Activated T-helper 2 cell treated with anti-CD3 and anti-CD28 coated beads, Interferon-gamma antibody, Interleukin-2, Interleukin-4, amounts not matched to agents 10 μg/mL and 5 μg/mL and 100 μg/mL, durations not matched to agents 14 hours and 24 hours and 36 hours (primary cell): ENCODE measurements at places on chromosomes 2 and 18.

GRCh38 chr2:71674158-71674851 lies 220.9 kb downstream of the DYSF start:
- DNase-seq = no peak

GRCh38 chr2:105299290-105299689 lies 30.2 kb downstream of the TGFBRAP1 start:
- no peak for DNase-seq

DNA sequence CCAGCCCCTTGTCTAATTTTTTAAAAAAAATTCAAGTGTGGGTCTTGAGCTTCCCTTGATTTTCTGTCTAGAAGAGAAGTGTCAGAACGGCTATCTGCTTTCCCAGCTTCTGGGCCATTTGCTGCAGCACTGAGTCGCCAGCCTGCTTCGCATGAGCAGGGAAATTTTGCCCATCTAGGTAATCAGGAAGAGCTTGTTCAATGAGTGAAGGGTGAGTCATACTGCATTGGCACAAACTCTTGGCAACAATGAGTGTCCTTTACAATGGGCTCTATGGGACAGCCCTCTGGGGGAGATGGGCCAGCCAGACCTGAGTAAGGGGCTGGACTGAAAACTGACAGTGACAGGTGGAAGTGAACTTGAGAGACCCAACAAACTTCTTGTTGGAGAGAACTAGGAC lies 2.4 kb upstream of the RNF144A start:
- no peak for DNase-seq

DNA sequence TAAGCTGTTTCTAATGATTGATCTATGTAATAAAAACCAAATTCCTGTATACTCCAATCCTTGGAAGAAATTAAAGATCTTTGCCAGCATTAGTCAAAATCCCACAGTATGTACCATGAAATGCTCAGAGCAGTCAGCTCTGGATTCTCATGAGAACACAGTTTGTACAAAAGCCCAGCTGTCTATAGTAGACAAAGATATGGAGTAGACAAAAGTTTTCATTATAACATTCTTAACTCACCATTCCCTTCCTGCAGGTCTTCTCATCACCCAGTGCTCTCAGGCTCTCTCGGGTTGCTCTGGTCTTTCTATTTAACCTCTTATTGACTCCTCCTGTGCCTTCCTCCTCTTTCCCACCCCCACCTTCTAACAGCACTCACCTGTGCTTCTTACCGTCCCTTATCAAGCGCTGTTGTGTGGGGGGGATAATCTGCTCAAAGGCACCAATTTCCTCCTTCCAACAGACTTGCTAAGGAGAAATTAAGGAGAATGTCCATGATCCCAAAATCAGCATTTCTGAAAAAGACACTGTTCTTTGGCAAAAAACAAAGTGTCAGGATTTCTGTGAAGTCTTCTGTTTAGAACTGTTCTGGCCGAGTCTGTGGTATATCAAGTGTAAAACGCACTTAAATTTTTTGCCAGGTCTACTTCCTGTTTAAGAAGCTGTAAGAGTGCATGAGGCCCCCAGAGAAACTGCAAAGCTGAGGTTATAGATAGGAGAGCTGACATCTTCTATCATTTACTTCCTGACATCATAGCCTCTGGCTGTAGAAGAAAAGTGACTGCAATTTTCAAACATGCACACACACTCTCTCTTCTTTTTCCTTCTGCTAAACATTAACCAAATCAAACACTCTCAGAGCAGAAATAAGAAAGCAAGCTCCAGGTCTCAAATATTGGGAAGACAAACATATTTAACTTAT lies 144.1 kb downstream of the EVA1A start:
- no peak for DNase-seq

GRCh38 chr2:59528525-59528924 lies 1024.9 kb downstream of the BCL11A start:
- DNase-seq = no peak

GRCh38 chr18:48342581-48342980 lies 66.6 kb downstream of the ZBTB7C start:
- no peak for DNase-seq

- DNase-seq = no peak
These were observed 2.3 kb upstream of the NBAS start for GRCh38 chr2:15563227-15564100.

DNA sequence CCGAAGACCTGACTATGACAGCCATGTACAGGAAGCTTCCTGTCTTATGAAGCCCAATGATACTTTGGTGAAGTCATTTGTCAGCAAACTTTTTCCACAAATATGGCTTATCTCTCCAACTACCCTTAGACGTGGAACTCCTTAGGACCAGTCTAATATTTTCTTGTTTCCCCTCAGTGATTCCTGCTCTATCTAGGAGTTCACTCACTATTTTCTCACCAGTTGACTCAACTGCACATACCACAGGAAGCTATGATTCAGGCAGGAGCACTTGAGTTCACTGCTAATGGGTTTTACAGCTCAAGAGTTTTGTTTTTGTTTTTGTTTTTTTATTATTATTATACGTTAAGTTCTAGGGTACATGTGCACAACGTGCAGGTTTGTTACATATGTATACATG lies 109.3 kb downstream of the ANTXR1 start:
- DNase-seq = no peak

- DNase-seq = no peak
These were observed 98.8 kb upstream of the NCKAP5 start for GRCh38 chr2:133667085-133667484.

DNA sequence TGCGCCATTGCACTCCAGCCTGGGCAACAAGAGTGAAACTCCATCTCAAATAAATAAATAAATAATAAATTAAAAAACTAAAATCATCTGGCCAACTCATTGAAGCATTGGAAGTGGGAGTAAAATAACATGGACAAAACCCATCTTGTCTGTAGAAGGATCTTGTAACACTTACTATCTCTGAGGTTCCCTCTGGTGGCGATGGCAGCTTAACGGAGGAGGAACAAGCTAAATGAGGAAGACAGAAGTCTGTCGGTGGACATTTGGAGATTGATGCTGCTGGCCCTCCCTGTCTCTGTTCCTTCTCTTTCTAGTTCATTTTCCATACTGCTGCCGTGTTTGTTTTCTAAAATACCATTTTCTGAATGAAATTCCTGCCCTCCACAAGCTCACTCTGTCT lies 43.4 kb downstream of the ZCCHC2 start:
- no peak for DNase-seq

GRCh38 chr18:50429207-50429948 lies 54.5 kb downstream of the SKA1 start:
- no peak for DNase-seq

DNA sequence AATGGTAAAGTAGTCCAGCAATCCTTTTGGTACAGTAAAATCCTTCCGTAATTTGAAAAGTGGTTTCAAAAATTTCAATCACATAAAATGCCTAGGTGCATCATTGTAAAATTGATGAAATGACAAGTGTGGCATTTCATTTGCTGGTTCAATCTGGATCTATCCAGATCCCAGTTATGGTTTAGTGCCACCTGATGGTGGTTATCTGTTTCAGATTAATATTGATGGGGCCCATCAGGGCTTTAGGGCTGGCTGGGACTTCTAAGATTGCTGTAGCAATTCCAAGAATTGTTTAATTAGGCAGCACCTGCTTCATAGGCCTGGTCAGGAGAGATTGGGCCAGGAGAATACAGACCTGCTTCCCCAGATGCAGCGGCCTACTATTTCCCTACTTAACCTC lies 55.5 kb upstream of the PIK3C3 start:
- no peak for DNase-seq

DNA sequence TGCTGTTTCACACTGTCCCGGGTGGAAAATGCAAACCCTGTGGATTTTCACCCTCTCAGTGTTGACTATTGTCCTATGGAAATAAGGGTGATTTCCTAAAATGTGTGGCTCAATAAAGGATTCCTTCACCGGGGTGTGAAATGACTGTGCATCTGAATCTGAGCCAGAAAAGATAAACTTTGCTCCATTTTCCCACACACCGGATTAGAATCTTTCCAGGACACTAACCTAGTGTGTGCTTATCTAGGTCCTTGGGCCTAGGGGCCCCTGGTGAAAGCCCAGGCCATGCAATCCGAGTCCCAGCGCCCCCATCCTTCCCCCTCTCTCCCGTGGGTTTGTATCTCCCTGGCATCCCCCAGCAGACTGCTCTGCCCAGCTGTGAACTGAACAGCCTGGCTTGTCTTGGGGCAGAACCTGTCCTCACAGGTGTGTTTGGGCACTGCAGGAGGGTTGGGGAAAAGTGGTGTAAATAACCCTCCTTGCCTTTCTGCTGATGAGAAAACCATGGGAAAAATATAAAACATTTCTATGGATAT lies 17.3 kb downstream of the KLHL29 start:
- no peak for DNase-seq

- DNase-seq = no peak
These were observed 39.2 kb downstream of the DPYSL5 start for GRCh38 chr2:26887151-26887550.

GRCh38 chr18:32460171-32460731 lies 10.4 kb downstream of the GAREM1 start:
- no peak for DNase-seq

DNA sequence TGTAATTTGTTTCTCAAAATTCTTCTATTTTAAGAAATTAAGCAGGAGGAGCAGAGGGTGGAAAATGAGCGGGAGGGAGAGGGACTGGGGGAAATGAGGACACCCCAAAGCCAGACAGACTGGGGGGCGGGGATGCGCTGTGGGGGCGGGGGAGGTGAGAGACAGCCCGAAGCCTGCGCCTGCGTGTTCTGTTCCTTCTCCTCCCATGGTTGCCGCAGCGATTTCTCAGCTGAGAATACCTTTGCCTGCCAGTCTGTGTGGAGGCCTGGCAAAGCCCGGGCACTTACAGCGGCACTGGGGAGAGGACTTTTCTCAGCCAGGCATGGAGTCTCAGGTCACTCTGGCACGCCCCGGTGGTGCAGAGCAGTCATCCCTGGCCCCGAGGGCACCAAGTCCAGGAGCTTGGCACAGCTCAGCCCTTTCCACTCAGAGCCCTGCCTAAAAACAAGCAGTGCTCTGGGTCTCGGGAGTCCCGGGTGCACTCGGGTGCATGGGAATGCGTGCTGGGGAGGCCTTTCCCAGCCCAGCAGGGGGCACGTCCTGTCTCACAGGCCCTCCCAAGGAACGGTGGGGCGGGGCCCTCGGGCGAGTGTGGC lies 289.3 kb upstream of the HS6ST1 start:
- DNase-seq = no peak

DNA sequence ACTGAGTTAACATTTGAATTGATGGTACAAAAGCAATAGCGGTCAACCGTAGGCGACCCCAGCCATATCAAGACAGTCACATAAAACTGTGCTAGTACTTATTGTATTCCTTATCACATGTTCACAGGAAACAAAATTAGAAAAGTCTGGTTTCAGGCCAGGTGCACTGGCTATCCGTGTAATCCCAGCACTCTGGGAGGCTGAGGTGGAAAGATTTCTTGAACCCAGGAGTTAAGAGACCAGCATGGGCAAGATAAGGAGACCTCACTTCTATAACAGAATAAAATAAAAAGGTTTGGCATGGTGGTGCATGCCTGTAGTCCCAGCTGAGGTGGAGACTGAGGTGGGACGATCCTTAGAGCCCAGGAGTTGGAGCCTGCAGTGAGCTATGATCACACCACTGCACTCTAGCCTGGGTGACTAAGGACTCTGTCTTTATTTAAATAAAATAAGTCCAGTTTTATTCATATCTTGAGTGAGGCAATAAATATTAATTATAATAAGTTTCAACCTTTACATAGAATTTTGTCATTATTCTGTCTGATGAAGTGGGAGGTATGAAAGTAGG lies 84.1 kb upstream of the RGPD4 start:
- DNase-seq = no peak

DNA sequence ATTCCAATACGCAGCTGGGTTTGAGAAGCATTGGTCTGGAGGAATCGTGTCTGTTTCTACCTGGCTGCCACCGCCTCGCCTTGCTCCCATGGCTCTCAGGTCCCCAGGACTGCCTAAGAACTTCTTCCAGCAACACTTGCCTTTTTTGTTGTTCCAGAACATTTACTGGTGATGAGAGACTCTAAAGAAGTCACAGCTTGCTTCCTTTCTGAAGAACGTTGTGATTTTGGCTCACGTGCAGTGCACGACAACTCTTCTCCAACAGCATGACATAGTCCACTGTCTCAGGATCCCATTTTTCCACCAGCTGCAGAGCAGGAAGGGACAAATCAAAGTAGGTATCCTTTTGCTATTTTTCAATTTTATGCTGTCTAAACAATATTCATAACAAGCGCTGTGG lies 940.9 kb downstream of the SLC4A3 start:
- DNase-seq = no peak

DNA sequence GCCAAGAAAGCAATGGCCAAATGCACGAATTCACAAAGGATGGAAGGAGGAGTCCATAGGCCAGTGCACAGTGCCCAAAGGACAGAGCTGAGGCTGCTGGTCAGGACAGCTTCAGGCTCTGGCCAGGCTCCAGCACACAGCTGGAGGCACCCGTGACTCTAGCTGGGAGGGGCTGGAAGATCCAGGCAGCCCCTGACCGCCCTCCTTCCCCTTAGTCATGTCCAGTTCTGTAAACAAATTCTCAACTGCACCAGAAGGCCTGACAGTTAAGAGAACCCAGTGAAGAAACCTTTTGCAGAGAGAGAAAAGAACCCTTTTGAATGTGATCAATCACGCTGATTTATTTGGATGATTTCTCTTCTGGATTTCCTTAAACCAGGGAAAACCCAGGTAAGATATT lies 7.7 kb upstream of the YWHAQ start:
- DNase-seq = no peak

DNA sequence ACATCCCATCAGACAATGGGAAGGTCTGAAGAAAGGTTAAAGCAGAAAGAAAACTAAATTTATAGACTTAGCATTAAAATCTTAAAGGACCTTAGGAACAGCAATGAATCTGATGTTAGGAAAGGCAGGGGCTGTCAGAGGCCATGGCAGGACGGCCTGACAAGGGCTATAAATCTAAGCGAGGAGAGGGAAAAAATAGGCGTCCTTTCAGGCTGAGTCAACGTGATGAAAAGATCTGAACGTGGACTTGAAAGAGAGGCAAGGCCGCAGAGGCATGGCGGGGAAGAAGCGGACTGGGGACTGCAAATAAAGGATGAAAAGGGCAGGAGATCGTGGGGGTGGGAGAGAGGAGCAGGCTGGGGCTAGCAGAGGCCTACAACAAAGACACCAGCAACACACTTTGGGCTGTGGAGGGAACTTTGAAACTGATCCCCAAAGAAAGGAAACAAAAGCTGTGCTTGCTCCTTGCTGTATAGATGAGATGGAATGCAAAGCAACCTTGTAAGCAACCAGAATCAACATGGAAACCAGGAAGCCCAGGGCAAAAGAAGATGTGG lies 145.6 kb downstream of the NRP2 start:
- DNase-seq = no peak
